ENCODE measurements at places on chromosomes 4 and X. TPM values are rescaled to one million over a fixed set of nuclear protein-coding genes. Genes with fewer than 3 reads are reported as not detected.

The ETDB gene
- not detected for total RNA-seq

The PTPN13 gene
- 0.98 TPM for total RNA-seq

The PABPC1L2A gene
- total RNA-seq = not detected

The RS1 gene
- not detected for total RNA-seq

The CLCN4 gene
- total RNA-seq = 4.9 TPM

The CFAP47 gene
- total RNA-seq = under 0.01 TPM

The COL25A1 gene
- under 0.01 TPM for total RNA-seq

The SRPK3 gene
- 0.43 TPM for total RNA-seq

The LYAR gene
- total RNA-seq = 15.6 TPM

The NHSL2 gene
- total RNA-seq = 18.4 TPM

The INTU gene
- total RNA-seq = 2.8 TPM

The CCKAR gene
- not detected for total RNA-seq

The TRPC3 gene
- total RNA-seq = not detected

The TBC1D8B gene
- total RNA-seq = 3.7 TPM

The SUPT20HL2 gene
- total RNA-seq = not detected

The ABLIM2 gene
- 1.5 TPM for total RNA-seq

The DDIT4L gene
- total RNA-seq = 2.8 TPM

The KLHL8 gene
- total RNA-seq = 9.8 TPM

The PRICKLE3 gene
- total RNA-seq = 3.6 TPM

The PWWP3B gene
- total RNA-seq = not detected

The MID1 gene
- 38.5 TPM for total RNA-seq

The DMRTC1B gene
- total RNA-seq = not detected

The HPGD gene
- total RNA-seq = not detected

The DCAF4L1 gene
- total RNA-seq = 0.17 TPM

The FRMPD4 gene
- total RNA-seq = under 0.01 TPM

The S100G gene
- not detected for total RNA-seq

The ZDHHC15 gene
- total RNA-seq = not detected

Data from dermis lymphatic vessel endothelial cell (primary cell).